ENCODE measurements at places on chromosomes 4 and X.

DNA sequence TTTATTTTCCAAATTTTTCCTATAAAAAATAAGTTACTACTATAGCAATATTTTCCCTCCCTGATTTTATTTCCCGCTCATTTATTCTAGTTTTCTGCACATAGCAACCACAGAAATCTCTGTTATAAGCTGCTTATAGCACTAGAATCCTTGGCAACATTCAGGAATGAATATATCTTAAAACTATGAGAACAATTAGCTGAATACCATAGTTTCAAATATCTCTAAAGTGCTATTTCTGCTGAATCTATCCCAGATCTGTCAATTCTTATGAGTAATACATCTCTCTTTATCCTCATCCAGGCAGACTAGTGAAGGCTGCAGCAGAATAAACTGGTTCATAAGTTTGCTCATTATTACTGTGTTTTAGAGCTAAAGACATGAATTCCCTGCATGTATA lies 622.9 kb upstream of the DIPK2B start:
- H3K27me3 ChIP-seq, result no peaks in the 10 kb centered on the region
- H3K4me1 ChIP-seq, result no peaks in the 10 kb centered on the region
- H3K4me3 ChIP-seq, result no peak overlapping the region
- no peak overlapping the region for H3K27ac ChIP-seq
- no peak for DNase-seq

- H3K27ac ChIP-seq, result no peak overlapping the region
- H3K27me3 ChIP-seq, result no peaks in the 10 kb centered on the region
Measured at GRCh38 chr4:124111922-124112321, 600.6 kb downstream of the ANKRD50 start.

DNA sequence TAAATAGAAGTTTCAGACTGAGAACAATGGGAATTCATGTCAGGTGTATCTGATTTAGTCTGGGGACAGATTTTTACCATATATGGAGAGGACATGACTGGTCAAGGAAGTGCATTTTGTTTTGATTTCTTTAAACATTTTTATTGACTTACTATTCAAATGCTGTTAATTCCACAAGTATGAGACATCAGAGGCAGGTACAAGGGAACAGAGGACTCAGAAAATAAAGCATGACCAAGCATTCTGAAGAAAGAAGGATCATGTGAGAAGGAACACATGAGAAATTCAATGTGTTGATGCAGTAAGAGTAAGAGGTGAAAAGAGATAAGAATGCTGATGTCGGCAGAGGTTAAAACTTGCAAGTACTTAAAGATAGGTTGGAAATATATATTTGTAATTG lies 1452.6 kb downstream of the PCDH7 start:
- no peak for DNase-seq
- H3K36me3 ChIP-seq, result no peaks in the 10 kb centered on the region
- no peaks in the 10 kb centered on the region for H3K27me3 ChIP-seq
- no peak overlapping the region for H3K4me3 ChIP-seq
- no peaks in the 10 kb centered on the region for H3K4me1 ChIP-seq

- peaks cover 19% of the 10 kb centered on the region for H3K4me1 ChIP-seq
- no peak overlapping the region for H3K4me3 ChIP-seq
- H3K36me3 ChIP-seq, result no peaks in the 10 kb centered on the region
- H3K27me3 ChIP-seq, result no peaks in the 10 kb centered on the region
- no peak for DNase-seq
Measured at GRCh38 chr4:15784959-15785634, 7.0 kb downstream of the CD38 start.

GRCh38 chr4:83728191-83728590 lies 192.3 kb downstream of the GPAT3 start:
- DNase-seq, result no peak
- H3K27ac ChIP-seq, result no peak overlapping the region
- no peaks in the 10 kb centered on the region for H3K4me1 ChIP-seq
- H3K4me3 ChIP-seq, result no peak overlapping the region
- H3K36me3 ChIP-seq, result no peaks in the 10 kb centered on the region

- no peaks in the 10 kb centered on the region for H3K4me1 ChIP-seq
- no peaks in the 10 kb centered on the region for H3K27me3 ChIP-seq
- H3K27ac ChIP-seq, result no peak overlapping the region
Measured at GRCh38 chrX:115900425-115900824, 270.1 kb upstream of the AGTR2 start.

DNA sequence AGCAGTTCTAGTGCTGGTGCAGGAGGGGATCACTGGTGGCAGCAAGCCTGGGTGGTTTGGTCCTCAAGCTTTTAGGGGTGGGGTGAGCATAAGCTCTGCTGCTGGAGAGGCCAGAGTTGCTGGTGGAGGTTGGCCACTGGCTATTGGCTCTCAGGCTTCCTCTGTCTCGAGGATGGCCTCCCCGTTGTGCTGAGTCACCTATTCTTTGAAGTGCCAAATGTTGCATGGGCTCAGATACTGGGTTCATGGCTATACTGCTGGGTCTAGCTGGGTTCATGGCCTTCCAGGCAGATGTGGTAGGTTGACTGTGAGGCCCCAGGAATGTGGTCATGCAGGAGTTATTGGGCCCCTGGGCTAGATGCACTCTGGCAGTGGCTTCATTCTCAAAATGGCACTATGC lies 466.3 kb downstream of the NAF1 start:
- no peak overlapping the region for H3K27ac ChIP-seq
- H3K4me3 ChIP-seq, result no peak overlapping the region
- no peaks in the 10 kb centered on the region for H3K4me1 ChIP-seq
- H3K36me3 ChIP-seq, result no peaks in the 10 kb centered on the region
- no peak for DNase-seq
- H3K27me3 ChIP-seq, result no peaks in the 10 kb centered on the region

DNA sequence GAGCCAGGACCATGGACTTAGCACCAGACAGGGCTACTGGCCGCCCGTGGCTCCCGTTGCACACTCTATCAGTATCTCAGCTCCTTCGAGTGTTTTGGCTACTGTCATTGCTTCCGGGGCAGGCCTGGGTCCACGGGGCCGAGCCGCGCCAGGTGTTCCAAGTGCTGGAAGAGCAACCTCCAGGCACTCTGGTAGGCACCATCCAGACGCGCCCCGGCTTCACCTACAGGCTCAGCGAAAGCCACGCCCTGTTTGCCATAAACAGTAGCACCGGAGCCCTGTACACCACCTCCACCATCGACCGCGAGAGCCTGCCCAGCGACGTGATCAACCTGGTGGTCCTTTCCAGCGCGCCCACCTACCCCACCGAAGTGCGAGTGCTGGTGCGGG lies 1.6 kb downstream of the FAT4 start:
- H3K4me3 ChIP-seq, result no peak overlapping the region
- no peak overlapping the region for H3K27ac ChIP-seq

GRCh38 chrX:40108162-40108958 lies 10.6 kb upstream of the BCOR start:
- no peaks in the 10 kb centered on the region for H3K27me3 ChIP-seq
- peak overlapping the region; percentile 47 for H3K27ac ChIP-seq
- H3K4me1 ChIP-seq, result peaks cover 4% of the 10 kb centered on the region
- DNase-seq, result no peak
- no peaks in the 10 kb centered on the region for H3K36me3 ChIP-seq

GRCh38 chr4:26717332-26717731 lies 133.4 kb downstream of the TBC1D19 start:
- H3K36me3 ChIP-seq, result no peaks in the 10 kb centered on the region
- no peaks in the 10 kb centered on the region for H3K4me1 ChIP-seq
- no peak overlapping the region for H3K4me3 ChIP-seq
- H3K27ac ChIP-seq, result no peak overlapping the region
- H3K27me3 ChIP-seq, result no peaks in the 10 kb centered on the region

GRCh38 chrX:48676893-48677270 lies 6.7 kb upstream of the WAS start:
- H3K27ac ChIP-seq, result peak overlapping the region; percentile 74
- H3K4me1 ChIP-seq, result no peaks in the 10 kb centered on the region
- H3K36me3 ChIP-seq, result no peaks in the 10 kb centered on the region

DNA sequence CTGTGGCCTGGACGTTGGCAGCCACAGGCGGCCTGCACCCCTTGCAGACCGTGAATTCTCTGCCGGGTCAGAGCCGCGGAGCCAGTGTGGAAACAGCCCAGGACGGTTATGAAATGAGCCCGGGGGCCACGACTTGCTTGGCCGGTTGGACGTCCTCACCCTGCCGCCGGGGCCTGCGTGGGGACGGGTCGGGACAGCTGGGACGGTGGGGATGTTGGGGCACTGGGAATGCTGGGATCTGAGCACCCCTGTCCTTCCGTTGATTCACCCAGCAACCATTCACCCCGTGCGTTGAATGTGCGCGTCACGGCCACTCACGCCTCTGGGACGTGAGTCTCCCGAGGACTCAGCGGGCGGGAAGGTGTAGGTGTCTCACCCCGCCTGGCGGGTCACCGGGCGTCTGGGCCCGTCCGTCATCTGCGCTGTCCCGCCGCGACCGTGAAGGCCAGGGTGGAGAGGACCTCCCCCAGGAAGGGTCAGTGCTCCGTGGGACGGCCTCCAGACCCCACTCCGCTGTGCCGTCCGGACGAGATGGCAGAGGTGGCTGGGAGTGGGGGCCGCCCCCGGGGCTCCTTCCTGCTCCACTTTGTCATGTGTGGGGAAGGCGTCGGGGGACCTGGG lies 4.5 kb upstream of the PLCXD1 start:
- peak overlapping the region; percentile 66 for H3K4me3 ChIP-seq
- peaks cover 5% of the 10 kb centered on the region for H3K4me1 ChIP-seq
- H3K27ac ChIP-seq, result peak overlapping the region; percentile 65

GRCh38 chr4:81146466-81146865 lies 68.6 kb downstream of the PRKG2 start:
- no peaks in the 10 kb centered on the region for H3K27me3 ChIP-seq
- H3K4me1 ChIP-seq, result no peaks in the 10 kb centered on the region
- no peak for DNase-seq
- no peaks in the 10 kb centered on the region for H3K36me3 ChIP-seq

DNA sequence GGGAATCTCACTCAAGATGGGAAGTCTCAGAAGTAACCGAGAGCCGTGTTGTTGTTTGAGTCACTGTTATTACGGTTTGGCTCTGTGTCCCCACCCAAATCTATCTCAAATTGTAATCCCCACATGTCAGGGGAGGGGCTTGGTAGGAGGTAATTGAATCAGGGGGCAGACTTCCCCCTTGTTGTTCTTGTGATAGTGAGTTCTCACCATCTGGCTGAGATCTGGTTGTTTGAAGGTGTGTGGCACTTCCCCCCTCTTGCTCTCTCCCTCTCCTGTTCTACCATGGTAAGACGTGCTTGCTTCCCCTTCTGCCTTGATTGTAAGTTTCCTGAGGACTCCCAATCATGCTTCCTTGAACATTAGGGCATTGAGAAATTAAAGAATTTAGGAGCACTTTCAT lies 37.0 kb downstream of the HAND2 start:
- no peaks in the 10 kb centered on the region for H3K27me3 ChIP-seq
- peaks cover 5% of the 10 kb centered on the region for H3K4me1 ChIP-seq
- H3K4me3 ChIP-seq, result no peak overlapping the region
- H3K36me3 ChIP-seq, result no peaks in the 10 kb centered on the region
- no peak overlapping the region for H3K27ac ChIP-seq

DNA sequence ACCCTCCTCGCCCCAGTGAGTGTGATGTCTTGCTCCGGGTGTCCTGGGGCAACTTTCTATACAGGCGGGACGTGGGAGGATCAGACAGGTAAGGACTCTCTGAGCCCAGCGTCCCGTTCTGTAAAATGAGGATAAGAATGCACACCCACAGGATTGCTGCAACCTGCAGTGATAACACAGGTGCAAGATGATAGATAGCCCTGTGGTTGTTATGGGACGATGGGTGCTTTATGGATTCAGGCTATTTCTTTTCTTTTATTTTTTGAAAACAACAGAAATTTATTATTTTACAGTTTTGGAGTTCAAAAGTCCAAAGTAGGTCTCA lies 28.6 kb downstream of the BEX3 start:
- no peaks in the 10 kb centered on the region for H3K36me3 ChIP-seq
- no peaks in the 10 kb centered on the region for H3K4me1 ChIP-seq
- H3K27ac ChIP-seq, result no peak overlapping the region
- H3K27me3 ChIP-seq, result no peaks in the 10 kb centered on the region
- peak overlapping the region; percentile 41 for H3K4me3 ChIP-seq
- DNase-seq, result no peak

DNA sequence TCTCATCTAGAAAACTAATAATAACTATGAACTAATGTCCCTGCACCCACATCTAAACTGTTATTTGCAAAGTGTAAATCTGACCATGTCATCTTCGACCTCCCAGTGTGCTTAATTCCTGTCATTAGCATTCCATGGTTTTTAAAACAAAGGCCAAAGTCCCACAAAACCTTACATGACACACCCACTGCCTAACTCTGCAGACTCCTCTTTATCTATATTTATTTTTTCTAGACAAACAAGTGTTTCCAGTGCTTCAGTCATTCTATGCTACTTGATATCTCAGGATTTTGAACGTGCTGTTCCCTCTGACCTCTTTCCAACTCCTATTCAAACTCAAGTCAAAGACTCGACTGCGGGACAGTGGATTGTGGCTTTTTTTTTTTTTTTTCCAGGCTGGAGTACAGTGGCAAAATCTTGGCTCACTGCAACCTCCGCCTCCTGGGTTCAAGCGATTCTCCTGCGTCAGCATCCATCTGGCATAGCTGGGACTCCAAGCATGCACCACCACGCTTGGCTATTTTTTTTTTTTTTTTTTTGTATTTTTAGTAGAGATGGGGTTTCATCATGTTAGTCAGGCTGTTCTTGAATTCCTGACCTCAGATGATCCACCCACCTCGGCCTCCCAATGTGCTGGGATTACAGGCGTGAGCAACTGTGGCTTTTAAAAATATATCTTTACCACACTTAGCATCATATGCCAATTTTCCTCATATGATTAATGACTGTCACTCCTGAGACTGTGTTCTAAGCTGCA lies 1511.0 kb downstream of the ARAP2 start:
- no peaks in the 10 kb centered on the region for H3K27me3 ChIP-seq
- no peaks in the 10 kb centered on the region for H3K36me3 ChIP-seq
- no peak for DNase-seq
- no peak overlapping the region for H3K4me3 ChIP-seq

GRCh38 chrX:29617276-29617675 lies 598.1 kb upstream of the MAGEB2 start:
- H3K27me3 ChIP-seq, result no peaks in the 10 kb centered on the region
- H3K4me1 ChIP-seq, result no peaks in the 10 kb centered on the region
- no peak overlapping the region for H3K27ac ChIP-seq
- no peak overlapping the region for H3K4me3 ChIP-seq
- no peak for DNase-seq
- H3K36me3 ChIP-seq, result no peaks in the 10 kb centered on the region

DNA sequence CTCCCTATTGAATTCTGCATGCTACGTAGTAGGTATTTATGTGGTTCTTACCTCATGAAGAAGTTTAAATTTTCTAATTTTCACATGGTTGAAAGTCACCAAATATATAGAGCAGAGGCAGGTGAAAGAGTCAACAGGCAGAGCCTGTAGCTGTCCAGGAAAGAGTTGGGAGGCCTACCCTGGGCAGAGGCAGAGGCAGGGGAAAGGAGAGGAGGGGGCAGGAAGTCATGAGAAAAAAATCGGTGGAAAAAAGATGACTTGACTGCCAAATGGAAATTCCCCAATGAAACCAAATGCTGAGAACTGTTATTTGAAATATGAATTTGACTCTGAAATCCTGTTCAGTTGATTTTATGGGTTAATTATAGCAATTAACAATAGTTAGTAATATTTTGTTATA lies 23.1 kb upstream of the GPR34 start:
- no peak for DNase-seq
- no peaks in the 10 kb centered on the region for H3K4me1 ChIP-seq
- no peaks in the 10 kb centered on the region for H3K36me3 ChIP-seq
- H3K4me3 ChIP-seq, result no peak overlapping the region
